ENCODE measurements at places on chromosomes 5 and 9. TPM values are rescaled to one million over a fixed set of nuclear protein-coding genes. Genes with fewer than 3 reads are reported as not detected.
A peak's percentile ranks its signal among the peaks of the same experiment; 100 is the strongest.

CDKN2B gene
- total RNA-seq, result 75.6 TPM

CCDC69 gene
- 8.4 TPM for total RNA-seq

OR13C9 gene
- total RNA-seq, result not detected

DNA sequence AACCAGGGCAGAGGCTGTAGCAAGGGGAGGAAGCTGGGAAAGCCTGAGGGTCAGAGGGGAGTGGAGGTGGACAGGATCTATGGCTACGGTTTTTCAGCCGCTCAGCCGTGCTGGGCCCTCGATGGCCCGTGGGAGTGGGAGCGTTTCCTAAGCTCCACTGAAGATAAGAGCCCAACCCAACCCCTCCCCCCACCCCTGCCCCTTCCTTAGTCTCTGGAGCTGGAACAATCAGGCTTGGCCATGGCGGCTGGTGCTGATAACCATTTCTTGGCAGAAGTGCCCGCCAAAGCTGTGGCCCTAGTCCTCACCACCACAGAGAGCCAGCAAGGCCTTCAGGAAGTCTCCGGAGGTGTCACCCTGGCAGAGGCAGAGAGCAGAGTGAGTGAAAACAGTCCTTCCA, 20.3 kb upstream of the TNIP1 start:
- ATAC-seq, result no peak

GRCh38 chr5:13674391-13674790, 270.1 kb downstream of the DNAH5 start:
- no peak for ATAC-seq

DNA sequence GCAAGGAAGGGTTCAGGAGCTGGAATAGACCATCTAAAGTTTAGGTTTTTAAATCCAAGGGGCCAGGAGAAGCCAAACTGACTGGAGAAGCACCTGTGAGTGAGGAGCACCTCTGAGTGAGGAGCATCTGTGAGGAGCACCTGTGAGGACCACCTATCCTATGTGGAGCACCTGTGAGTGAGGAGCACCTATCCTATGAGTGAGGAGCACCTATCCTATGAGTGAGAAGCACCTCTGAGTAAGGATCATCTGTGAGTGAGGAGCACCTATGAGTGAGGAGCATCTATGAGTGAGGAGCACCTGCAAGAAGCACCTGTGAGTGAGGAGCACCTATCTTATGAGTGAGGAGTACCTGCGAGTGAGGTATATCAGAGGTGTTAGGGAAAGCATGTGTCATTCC, 8.0 kb upstream of the OR1Q1 start:
- ATAC-seq, result no peak

GRCh38 chr9:106728860-106729259, 134.1 kb upstream of the ZNF462 start:
- no peak for ATAC-seq

DNA sequence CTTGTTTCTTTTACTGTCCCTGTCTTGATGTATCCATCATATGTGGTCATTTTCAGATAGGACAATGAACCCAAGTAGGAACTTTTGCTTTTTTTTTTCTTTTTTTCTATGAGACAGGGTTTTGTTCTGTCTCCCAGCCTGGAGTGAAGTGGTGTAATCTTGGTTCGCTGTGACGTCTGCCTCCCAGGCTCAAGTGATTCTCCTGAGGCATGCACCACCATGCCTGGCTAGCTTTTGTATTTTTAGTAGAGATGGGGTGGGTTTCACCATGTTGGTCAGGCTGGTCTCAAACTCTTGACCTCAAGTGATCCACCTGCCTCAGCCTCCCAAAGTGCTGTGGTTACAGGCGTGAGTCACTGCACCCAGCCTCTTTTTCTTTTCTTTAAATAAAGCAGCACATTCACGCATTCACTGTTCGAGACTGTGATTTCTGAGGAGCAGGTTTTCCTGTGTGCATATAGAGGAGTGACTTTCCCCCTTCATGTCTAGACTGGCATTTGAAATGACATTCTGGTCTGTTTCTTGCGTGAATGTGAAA, 448.5 kb downstream of the KDM4C start:
- no peak for ATAC-seq

DNA sequence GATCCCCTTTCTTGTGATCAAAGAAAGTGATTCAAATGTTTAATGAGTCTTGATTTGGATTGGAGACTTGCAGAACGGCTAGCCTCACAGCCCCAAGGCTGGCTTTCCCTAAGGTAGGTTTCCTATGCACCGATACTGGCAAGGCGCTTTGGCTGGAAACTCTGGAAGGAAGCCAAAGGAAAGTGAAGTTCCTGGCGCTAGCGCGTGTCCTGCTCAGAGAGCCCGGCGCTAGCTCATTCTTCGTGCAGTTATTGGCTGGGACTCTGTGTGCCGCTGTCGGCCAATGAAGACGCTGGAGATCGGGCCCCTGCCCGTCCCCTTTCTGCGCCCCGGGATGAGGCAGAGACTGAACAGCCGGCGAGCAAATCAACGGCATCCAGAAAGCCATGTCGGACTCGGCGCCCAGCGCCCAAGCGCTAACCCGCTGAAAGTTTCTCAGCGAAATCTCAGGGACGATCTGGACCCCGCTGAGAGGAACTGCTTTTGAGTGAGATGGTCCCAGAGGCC, at the start of gene PCDHGC3:
PCDHGC3 (plus strand) TSS at position 342 of the 507 bp plus-strand sequence; CDS start at position 493, 151 bp downstream.
- ATAC-seq, result peak; percentile 98

Data from esophagus mucosa (tissue), 1 donor.